Hepatic stellate cell (primary cell): ENCODE measurements at places on chromosomes 6 and 20.

GRCh38 chr6:152669895-152670294 is 27.8 kb upstream of the MYCT1 start:
- DNase-seq, result no peak

- DNase-seq, result no peak
These were observed 31.4 kb downstream of the TBC1D32 start for GRCh38 chr6:121302882-121303281.

DNA sequence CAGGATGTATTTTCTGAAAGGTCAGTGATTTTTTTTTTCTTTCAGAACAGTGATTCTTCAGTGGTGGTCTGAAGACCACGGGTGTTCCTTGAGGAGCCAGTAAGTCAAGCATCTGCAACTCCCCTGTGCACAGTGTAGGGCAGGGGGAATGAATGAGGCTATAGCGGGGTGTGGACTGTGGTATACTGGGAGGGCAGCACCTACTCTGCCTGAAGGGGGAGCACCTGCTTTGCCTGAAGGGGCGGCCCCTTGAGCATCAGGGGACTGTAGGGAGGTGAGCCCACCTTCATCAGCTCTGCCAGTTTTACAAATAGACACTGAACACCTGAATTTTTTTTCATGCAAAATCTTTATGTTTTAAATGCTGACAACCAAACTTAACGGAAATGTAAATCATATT is 77.5 kb upstream of the RIPOR2 start:
- DNase-seq, result no peak

GRCh38 chr6:44201638-44202303 is 15.0 kb upstream of the MYMX start:
- DNase-seq, result no peak

GRCh38 chr20:52496191-52496590 is 304.6 kb upstream of the ZFP64 start:
- no peak for DNase-seq

DNA sequence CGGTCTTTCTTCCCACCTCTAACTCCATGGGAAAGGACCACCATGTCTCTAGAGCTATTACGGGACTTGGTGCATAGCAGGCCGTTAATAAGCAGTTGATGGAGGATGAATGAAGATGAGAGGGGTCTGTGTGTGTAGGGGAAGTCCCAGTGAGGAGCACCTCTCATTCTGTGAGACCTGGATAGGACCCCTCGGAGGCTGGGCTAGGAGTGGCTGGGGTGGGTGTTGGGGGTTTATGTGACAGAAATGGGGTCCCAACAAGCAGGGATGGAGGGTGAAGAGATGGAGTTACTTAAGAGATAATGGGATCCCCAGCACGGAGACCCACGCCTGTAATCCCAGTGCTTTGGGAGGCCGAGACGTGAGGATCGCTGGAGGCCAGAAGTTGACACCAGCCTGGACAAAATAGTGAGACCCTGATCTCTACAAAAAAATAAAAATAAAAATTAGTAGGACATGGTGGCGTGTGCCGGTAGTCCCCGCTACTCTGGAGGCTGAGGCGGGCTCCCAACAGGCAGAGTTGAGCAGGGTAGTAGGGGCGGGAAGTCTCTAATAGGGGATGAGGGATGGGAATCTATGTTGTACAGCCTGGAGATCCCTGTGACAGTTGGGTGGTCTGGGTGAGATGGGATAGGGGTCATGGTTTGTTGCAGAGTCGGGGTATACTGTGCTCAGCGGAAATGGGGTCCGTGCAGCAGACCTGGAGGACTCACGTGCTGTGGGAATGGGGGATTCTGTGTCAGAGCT is 677 bp upstream of the ZNF341 start:
- no peak for DNase-seq

DNA sequence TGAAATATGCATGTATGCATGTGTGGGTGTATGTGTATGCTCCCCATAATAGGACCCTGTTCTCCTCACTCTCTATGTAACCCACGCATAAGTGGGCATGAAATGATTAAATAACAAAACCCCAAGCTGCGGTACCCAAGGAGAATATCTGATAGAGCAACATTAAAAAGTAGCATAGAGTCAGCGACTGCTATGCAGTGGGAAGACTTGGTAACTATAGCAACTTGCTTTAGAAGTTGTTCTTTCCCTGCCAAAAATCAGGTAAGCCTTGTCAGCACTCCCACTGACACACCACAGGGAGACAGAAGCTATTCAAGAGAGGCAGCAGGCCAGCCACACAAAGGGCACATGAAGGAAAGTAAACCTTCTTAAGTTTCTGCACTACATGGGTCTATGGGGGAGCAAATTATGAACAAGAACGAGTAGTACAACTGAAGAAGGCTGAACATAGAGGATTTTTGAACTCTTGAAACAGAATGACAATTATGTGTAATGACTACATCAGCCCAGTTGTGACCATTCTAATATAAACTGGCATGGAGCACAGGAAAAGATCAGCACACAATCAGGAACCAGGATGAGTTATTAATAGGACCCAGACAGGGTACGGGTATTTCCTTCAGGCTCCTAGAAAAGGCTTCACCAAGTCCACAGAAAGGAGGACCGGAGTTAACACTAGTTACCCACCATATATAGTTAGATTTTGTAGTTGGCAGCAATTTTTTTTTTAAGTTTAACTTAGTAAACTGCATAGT is 89.9 kb downstream of the GPR6 start:
- no peak for DNase-seq

DNA sequence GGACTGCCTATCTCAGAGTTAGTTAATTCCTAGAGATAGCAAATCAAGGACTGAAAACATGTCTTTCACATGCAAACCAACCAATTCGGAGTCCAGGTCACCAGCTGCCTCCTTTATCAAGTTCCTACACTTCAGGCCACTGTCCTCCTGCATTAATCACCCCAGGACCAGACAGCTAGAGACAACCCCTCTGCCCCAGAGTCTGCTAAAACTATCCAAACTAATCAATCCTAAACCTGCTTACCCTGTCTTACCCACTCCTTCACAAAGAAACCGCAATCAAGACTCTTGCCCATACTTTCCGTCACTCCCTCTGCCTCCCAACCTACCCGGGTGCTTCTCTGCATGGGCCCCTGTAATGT is 207.0 kb downstream of the HIVEP2 start:
- no peak for DNase-seq

GRCh38 chr6:31776485-31776988 is 591 bp downstream of the VWA7 start:
- DNase-seq, result no peak

GRCh38 chr20:62837790-62838127 is 20.9 kb downstream of the COL9A3 start:
- DNase-seq, result no peak

- no peak for DNase-seq
These were observed 69.4 kb downstream of the LAMA4 start for GRCh38 chr6:112184951-112185350.

DNA sequence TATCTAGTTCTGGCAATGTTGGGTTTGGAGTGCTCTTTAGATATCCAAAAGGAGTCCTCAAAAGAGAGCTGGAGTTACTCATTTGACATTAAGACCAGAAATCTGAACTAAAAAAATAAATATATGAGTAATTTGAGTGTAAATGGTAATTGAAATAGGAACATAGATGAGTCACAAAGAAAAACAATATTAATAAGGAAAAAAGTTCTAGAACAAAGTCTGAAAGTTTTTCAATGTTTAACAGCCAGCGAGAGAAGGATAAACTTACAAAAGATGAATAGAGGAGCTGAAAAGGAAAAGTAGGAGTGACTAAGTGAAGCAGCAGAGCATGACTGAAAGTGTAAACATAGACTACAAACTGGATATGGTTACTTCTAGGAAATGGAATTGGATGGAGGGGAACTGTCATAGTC is 46.8 kb downstream of the EPM2A start:
- no peak for DNase-seq

DNA sequence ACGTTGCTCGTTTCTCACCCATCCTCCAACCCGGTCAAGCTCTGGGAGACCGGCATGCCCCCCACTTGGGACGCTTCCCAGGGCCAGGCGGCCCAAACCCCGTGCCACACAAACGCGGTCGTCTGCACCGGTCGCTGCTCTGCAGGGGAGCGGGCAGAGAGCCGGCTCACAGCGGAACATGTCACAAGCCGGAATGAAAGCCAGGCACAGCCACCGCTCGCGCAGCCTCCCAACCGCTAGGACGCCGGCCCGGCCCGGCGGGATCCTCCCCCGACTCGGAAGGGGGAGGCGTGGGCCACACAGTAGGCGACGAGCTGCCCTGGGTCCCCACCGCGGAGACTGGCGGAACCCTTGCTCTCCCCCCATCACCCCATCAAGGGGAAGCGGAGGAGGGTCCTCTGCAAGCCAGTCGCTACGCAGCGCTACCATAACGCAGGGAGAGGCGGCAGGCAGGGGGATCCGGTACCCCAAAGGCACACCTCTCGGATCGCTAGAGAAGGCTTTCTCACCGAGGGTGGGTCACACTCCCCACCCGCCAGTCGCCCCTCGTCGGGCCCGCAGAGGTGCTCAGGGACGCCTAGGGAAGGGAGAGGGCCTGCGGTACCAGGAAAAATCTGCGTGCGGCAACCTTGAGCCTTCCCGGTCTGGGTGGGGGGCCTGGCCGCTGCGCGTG is 768.4 kb upstream of the DEFB115 start:
- no peak for DNase-seq

- DNase-seq, result no peak
These were observed 1.8 kb upstream of the FKBP1A start for GRCh38 chr20:1394686-1395085.

DNA sequence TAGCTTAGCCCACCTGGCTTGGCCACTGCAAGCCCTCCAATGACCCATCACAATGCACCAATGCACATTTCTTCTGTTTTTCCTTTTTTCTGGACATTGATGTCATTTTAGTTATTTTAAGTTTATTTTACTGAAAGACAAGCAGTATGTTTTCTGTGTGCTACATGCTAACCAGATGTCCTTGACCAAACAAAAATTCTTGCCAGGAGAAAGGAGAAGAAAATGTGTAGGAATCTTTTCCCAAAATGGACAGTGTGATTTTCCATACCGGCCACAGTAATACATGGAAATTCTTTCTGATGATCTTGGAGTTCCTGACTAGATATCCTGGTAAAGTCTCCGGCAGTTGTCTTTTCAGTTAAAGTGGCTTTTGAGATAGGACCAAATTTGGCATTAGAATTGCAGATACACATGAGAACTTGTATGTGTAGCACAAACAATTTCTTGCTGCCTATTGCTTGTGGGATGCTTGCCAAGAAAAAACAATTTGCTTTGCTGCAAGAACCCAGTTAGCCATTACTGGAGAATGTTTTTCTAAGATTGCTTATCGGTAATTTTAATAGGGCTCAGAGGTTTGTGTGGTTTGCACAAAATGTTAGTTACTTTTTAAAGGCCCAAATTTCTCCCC is 696.5 kb upstream of the CITED2 start:
- no peak for DNase-seq

GRCh38 chr6:95489185-95489863 is 88.0 kb upstream of the MANEA start:
- DNase-seq, result no peak

- DNase-seq, result peak; percentile 88
These were observed 587 bp downstream of the IP6K3 start for GRCh38 chr6:33746036-33746600.

DNA sequence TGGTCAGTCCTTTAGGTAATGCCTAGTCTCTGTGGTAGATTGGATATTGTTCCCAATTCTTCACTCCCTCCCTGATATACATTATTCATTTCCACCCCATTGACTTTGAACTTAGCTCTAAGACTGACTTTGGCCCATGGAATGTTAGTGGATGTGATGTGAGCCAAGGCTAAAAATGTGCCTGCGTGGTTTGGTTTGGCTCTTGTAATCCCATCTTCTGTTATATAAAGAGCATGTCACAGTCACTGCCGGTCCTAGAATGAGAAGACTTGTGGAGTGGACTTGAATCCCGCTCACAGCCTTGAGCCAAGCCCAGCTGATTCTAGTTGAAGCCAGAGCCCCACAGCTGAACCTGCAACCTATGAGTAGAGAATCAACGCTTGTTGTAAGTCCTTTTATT is 23.6 kb upstream of the DNAAF9 start:
- DNase-seq, result peak; percentile 13

- peak; percentile 27 for DNase-seq
These were observed 55.6 kb upstream of the BEND6 start for GRCh38 chr6:56899311-56899710.

GRCh38 chr6:97668716-97669115 is 385.7 kb upstream of the MMS22L start:
- no peak for DNase-seq

DNA sequence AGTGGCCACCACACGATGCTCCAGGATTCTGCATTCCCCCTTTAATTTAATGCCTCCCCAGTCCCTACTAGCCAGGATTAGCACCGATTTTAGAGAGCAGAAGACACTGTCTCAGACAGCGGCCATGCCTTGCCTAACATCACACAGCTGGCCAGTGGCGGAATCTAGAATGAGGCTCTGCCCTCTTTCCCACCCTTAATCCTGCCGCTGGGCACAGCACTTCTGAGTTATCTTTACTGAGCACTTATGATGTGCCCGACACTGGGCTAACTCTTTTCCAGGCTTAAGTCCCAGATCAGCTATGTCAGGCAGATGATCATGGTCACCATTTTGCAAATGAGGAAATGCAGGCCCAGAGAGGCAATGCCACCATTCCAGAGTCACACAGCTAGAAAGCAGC is 5.6 kb upstream of the BPIFA2 start:
- DNase-seq, result no peak

DNA sequence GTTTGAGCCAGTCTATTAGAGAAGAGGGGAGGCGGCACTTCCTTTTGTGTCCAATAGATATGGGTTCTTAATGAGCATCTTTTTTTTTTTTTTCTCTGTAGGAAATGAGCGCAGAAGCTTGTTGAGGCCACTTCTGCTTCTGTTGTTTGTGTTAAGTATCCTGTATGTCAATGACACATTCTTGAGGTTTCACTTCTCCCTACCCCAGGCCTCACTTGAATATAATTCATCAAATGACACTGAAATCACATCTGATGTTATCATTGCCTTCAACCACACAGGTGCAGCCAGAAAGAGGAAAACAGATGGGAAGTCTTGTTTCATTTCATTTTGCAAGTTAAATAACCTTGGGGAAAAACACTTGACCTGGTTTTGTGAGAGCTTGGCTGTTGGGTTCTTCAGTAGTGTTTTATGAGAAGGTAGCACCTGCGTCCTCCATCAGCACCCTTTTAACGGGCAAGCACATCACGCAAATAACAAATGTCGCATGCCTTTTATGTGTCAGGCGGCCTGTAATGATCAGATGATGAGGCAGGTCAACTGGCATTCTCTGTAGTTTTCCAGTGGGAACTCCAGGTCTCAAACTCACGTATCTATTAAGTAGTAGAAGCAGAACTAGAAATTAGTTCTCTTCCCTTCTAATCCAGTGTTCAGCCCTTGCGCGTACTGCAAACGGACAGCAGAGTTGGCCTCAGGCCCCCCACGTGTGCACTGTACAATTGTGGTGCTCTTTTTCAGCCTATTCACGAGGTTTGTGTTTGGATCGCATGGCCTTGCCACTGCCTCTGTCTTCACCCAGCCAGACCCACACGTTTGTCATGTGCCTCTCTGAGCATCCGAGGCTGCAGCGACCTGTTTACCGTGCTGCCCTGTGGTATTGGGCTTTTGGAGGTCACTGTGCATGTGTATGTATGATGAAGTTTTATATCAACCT is 23.5 kb downstream of the PLEKHG1 start:
- no peak for DNase-seq
